ENCODE measurements at places on chromosomes 12 and 14.
A peak's percentile ranks its signal among the peaks of the same experiment; 100 is the strongest.

DNA sequence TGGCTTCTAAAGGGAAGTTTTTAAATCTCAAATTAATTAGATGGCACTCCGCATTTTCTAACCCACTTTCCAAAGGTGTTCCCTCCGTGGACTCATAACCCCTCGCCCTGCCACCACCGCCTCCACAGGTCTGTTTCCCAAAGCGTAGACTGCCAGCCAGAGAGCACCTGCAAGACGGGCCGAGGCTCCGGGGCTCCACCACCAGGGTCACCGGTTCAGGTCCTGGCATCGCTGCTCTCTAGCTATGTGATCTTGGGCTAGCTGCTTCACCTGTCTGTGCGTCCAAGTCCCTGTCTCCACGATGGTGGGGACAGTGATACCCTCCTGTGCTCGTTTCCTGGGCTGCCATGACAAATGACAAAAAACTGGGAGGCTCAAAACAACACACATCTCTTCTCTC, 11.5 kb downstream of the RIMBP2 start:
- DNase-seq, result no peak

- no peak for DNase-seq
Observed at GRCh38 chr12:76895796-76896195, 17.0 kb upstream of the CSRP2 start.

- DNase-seq, result no peak
Observed at GRCh38 chr14:77880056-77880455, 80.1 kb downstream of the ADCK1 start.

GRCh38 chr12:104858611-104859543, 99.2 kb downstream of the SLC41A2 start:
- DNase-seq, result no peak

- no peak for DNase-seq
Observed at GRCh38 chr12:58396239-58396638, 454.9 kb downstream of the ATP23 start.

GRCh38 chr12:76127588-76127987, 43.1 kb upstream of the NAP1L1 start:
- no peak for DNase-seq

DNA sequence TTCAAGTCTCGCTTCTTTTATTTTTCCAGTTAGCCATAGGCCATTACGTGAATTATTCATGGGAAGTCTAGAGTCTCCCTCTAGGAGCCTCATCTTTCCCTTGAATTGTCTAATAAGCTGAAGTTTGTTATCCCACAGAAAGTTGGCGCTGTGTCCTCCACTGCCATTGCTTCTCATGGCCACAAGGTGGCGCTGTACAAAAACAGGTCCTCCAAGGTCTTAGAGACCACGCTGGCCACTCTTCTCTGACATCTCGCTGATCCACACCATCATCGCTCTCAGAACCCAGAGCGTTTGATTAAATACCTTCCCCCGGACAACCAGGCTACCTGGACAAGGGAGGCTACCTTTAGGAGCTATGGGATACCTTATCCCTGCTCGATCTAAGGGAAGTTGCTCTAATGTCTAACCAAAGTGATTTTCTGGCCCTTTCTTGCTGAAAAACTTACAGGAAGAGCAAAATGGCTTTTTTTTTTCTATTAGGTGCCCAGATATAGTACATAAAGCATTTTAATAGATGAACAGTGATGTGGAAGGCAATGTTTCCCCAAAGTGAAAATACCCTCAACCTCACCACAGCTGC, 110.0 kb downstream of the CCDC60 start:
- no peak for DNase-seq

- DNase-seq, result no peak
Observed at GRCh38 chr12:27437839-27438238, 8.7 kb upstream of the SMCO2 start.

- no peak for DNase-seq
Observed at GRCh38 chr14:103499709-103500108, 22.9 kb downstream of the CKB start.

DNA sequence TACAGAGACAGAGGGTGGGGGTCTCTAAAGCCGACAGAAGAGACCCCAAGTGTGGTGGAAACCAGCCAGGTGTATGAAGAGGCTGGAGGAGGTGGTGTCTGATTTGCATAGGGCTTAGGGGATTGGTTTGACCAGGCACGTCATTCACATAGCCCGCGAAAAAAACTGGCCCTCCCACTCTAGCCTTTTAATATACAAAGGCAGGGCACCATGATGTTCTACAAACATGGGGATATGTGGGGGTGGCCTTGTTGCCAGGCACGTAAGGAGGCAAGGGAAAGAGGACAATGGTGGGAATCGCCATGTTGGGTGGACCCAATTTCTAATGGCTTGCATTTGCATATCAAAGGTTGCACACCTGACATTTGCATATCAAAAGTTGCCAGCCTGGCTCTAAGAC, 13.2 kb downstream of the LALBA start:
- no peak for DNase-seq

DNA sequence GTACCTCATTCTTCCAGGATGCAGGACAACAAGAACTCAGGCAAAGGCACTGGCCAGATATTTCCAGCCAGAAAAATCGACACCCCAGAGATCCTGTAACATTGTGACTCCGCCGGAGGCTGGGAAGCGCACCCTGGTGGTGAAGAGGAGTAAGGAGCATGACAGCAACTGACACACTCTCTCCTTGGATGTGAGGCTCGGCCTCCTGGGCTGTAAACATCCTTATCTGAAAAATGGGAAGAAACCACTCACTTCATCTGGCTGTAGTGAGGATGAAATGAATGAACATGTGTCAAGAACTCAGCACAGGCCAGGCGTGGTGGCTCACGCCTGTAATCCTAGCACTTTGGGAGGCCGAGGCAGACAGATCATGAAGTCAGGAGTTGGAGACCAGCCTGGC, 27.5 kb downstream of the TCHP start:
- no peak for DNase-seq

DNA sequence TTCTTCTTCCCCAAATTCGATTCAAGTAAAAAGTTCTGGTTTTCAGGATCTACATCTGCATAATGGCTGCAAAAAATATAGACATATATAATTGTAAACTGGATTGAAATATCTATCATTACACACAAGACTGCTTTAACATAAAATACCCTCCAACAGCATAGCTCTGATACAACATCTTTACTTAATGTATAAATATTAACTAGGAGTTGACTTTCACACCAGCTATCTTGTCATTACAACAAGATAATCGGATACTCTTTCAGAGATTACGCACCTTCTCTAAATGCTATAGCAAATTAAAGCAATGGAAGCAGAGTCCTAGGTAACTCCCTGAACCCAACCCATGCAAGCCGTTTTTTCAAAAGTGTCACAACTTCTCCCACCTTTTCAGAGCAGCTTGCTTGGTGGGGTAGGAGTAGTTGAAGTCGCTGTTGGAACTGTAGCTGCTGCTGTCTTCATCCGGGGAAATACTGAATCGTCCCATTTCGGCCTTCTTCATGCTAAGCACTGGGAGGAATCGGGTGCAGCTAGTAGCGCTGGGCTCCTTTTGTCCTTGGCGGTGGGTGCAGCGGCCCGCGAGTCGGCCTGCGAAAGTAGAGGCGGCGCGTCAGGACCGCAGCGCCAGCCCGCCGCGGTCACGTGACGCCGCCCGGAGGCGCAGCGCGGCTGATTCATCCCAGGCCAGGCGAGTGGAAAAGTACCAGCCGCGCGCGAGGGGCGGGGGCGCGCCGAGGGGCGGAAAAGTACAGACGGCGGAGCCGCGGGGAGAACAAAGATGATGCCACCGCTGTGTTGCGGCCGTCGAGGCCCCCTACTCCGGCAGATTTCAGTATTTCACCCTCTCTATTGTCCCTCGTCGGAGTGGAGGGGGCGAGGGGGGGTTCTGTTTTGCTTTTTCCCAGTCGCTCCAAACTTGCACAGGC, 1.5 kb downstream of the SLC38A2 start:
- DNase-seq, result peak; percentile 65

GRCh38 chr14:56183631-56184157, 65.5 kb downstream of the PELI2 start:
- no peak for DNase-seq

- DNase-seq, result no peak
Observed at GRCh38 chr14:92780444-92781232, 13.5 kb upstream of the GOLGA5 start.

GRCh38 chr14:105013150-105013785, 7.6 kb downstream of the CDCA4 start:
- no peak for DNase-seq

DNA sequence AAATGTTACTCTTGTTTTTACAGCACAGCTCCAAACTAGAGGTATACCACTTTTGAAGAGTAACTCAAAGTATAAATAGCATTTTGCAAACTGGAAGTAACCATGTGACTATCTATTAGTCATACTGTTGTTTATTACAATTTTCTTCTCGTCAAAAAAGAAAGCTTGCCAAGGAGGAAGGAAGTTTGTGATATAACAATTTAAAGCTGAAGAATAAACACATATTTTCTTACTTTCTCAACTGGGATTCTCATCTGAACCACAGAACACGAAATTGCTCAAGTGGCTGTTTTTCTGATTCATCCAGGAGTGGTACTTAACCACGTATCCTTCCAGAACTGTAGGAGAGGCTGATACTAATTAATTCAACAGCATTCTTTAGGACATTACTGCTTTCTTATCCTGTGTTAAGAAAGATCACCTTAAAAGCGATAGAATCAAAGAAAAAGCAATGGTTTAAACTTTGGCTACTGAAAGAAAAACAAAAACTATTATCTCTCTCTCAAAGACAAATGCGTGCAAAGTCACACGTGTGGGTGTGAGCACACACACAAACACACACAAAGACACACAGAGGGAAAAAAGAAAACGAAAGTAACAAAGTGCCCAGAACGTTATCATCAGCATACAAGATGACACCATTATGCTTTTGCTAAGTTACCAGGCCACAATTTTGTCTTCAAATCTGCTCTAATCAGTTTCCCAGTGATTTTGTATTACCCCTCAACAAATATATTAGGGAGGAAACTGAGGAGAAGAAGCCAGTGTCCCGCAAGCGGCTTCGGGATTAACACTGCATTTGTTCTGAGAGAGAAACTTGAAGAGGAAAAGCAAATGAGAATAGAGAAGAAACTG, at the start of gene CLEC2B:
CLEC2B (minus strand) TSS at position 48 of the 855 bp plus-strand sequence.
- peak; percentile 40 for DNase-seq

- peak; percentile 72 for DNase-seq
Observed at GRCh38 chr12:50504798-50505674, at the start of gene DIP2B. TSS of gene DIP2B (plus strand) at chr12:50504985. CDS start at chr12:50505141, 156 bp downstream.

DNA sequence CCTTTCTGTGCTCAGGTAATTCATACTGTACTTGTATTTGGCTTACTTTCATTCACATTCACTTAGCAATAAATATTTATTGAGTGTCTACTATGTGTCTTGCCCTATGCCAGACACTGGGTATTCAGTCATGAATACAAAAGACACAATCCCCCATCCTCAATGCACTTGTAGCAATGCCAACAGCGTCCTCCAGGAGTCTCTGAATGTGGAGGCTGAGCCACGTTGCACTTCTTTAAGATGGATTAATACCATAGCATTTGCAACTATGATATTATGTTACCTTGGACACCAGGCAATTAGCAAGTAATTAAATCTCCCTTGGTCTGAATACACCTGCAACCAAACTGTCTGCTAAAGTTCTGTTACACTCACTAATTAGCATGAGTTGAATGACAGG, 58.8 kb downstream of the OTX2 start:
- no peak for DNase-seq

- DNase-seq, result no peak
Observed at GRCh38 chr12:12527820-12528296, 34.8 kb downstream of the DUSP16 start.

GRCh38 chr12:113961921-113962710, 4.0 kb downstream of the RBM19 start:
- no peak for DNase-seq

GRCh38 chr12:127149226-127149964, 1117.6 kb upstream of the TMEM132C start:
- DNase-seq, result no peak

DNA sequence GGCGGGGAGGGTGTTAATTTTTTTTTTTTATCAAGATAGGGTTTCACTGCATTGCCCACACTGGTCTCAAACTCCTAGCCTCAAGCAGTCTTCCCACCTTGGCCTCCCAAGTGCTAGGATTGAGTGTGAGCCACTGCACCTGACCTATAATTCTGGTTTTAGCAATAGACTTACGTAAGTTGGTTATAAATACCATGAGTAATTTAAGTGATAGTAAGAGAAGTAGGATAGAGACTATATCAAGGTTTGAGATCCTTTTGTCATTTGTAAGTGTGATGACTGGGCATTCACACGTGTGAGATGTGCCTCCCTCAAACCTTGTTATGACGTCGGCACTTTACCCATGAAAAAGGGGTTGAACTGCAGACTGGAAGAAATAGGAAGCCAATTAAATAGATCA, 22.5 kb downstream of the SINHCAF start:
- no peak for DNase-seq

DNA sequence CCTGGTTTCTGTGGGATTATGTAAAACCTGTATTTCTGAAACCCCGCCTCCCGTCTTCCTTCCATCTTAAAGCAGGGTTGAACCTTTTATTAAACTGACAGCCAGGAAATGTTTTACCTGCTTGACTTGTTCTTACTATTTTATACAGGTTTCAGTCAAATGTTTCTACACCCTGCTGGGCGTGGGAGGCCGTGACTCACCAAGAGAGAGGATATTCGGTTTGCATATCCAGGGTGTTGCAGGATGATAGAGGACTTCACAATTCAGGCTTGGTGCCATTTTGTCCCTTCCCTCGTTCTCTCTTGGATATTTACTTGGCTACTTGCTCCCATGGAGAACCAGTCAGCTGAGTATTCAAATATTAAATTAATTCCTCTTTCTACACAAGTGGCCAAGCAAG, 69.7 kb downstream of the ARF6 start:
- no peak for DNase-seq

- no peak for DNase-seq
Observed at GRCh38 chr12:103751171-103751570, 89.9 kb downstream of the NT5DC3 start.

GRCh38 chr12:98352835-98353234, 162.6 kb upstream of the TMPO start:
- no peak for DNase-seq

DNA sequence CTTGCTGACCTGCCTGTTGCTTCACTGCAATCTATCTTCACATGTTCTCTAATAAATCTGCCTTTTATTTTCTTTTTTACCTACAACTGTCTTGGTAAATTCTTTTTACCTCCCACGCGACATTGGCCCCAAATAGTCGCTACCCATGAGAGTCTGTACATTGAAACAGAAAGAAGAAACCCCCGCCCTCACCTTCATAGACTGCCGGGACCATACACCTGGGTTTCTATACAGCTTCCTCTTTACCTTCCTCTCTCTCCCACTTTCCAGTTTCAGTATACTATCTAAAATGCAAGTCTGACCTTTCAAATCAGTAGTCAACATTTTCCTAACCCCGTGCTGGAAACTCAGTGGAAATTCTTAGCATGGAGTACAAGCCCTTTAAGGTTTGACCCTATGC, 4.8 kb downstream of the SLC8A3 start:
- no peak for DNase-seq

GRCh38 chr14:61193476-61193875, 87.7 kb downstream of the TMEM30B start:
- DNase-seq, result no peak

- DNase-seq, result no peak
Observed at GRCh38 chr12:93333828-93334227, 43.9 kb upstream of the NUDT4 start.
